ENCODE measurements at places on chromosomes 2 and 18. TPM values are rescaled to one million over a fixed set of nuclear protein-coding genes. Genes with fewer than 3 reads are reported as not detected.

DNA sequence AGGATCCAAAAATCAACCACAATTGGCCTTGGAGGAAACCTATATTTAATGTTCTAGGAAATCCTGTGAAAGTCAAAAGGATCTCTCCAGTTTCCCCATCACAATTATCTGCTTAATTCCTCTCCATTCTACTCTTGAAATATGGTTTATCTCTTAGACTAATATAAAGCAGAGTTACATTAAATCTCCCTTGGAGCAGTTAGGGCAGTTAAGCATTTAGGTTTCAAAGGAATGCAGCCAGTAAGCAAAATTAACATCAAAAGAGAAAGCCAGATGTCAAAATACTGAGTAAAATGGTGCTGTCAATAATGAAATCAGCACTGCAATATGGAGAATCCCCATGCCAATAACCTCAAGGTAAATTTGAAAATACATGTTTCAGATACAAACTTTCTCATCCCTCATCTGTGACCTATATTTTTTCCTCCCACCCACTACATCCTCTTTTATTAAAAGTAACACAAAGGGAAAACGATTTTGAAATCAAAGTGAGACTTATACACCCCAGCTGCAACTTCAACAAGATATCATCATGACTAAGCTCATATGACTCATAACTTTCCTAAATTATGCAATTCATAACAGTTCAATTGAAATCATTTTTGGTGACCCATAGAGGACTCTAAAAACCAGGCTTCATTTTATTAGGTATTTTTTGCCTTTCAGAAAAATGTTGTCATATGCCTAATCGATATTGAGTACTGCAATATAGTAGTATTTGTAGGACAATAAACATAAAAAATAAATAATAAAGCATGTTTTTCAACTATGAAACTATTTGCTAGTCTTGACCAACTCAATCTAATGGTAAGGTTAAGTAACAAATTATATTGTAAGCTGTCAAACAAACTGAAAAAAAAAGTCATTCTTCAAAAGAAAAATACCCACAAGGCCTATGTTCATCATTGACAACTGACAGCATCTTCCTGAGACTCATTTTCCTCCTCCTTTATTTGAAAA lies 3.1 kb downstream of the ADAM17 start:
- DNase-seq = peak; percentile 97

SCN2A gene
- total RNA-seq = under 0.01 TPM

NT5DC4 gene
- total RNA-seq = not detected

ATP5MC3 gene
- total RNA-seq = 76.1 TPM

GRCh38 chr18:26483633-26484032 lies 64.7 kb downstream of the KCTD1 start:
- DNase-seq = no peak

- DNase-seq = peak; percentile 53
Observed at GRCh38 chr2:72533765-72534164, 292.1 kb downstream of the EXOC6B start.

- no peak for DNase-seq
Observed at GRCh38 chr18:35662293-35663062, 80.9 kb downstream of the GALNT1 start.

- peak; percentile 28 for DNase-seq
Observed at GRCh38 chr2:159297042-159297707, 10.7 kb upstream of the WDSUB1 start.

DNA sequence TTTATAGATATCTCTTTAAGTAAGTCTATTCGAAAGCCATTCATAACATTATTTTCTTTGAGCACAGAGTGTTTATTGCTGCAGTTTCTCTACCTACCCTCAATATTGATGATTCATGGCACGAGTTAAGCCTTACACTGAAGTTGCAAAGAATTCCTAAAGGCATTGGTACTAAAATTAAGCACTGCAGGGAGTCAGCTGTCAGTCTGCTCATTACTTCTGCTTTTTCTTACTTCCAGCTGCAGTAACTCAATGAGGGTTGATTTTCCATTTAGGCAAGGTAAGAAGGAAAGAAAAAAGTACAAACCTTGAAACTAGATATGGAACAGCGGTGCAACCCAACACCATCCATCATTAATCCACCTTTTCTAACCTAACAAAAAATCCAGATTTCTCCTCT lies 65.2 kb downstream of the RNF152 start:
- no peak for DNase-seq

SATB2 gene
- 1.6 TPM for total RNA-seq

C2orf80 gene
- total RNA-seq = not detected

ANKRD29 gene
- 15.0 TPM for total RNA-seq

- DNase-seq = peak; percentile 25
Observed at GRCh38 chr2:119821266-119821665, 61.5 kb downstream of the PTPN4 start.

ITPRIPL1 gene
- 1.6 TPM for total RNA-seq

RTP5 gene
- total RNA-seq = not detected

- DNase-seq = peak; percentile 60
Observed at GRCh38 chr2:69026026-69026425, 13.0 kb downstream of the ANTXR1 start.

GRCh38 chr18:1102848-1103247 lies 198.2 kb downstream of the ADCYAP1 start:
- no peak for DNase-seq

ODC1 gene
- total RNA-seq = 715 TPM

GRCh38 chr2:132999421-132999820 lies 329.4 kb upstream of the LYPD1 start:
- no peak for DNase-seq

DNA sequence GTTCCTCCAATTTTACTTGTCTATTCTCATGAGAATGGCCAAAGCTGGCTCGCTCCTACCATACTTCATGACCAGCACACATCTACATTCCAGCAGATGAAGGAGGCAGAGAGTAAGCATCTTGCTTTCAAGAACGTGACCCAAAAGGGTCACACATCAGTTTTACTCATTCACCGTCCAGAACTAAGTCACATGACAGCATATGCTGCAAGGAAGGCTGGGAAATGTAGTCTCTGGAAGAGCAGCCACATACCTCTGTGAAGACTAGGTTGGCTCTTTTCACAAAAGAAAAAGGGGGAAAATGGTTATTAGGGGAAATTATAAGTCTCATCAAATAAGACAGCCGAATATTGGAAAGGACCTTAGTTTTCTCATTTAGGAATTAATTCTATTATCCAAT lies 835.3 kb downstream of the EPHA4 start:
- DNase-seq = peak; percentile 6

DNA sequence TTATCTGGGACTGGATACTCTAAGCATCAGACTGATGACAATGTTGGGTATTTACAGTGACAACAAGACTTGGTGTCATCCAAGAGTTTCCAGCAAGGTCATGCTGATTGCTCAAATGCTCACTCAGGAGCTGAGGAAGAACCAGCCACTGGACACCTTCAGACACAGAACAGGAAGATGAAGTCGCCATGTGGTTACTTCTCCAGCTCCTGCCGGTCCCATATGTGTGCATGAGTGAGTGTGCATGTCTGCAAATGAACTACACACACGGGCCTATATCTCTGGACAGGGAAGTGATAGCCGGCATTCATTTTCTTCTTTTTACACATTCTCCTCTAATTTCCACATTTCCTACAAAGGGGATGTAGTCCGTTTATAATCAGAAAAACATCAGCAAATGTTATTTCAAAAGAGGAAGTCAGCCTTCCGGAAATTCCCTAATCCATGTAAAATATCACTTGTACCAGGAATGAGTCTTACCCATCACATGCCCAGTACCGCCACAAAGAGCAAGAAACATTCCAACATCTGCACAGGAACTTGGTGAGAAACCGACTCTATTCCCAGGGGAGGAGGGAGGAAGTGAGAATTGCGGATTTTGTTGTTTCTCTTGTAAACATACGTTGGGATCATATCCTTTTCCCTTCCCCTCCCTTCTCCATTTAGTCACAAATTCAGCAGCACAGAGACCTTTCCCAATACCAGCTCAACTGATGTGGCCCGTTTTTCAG lies 10.8 kb downstream of the RFX8 start:
- no peak for DNase-seq

DNA sequence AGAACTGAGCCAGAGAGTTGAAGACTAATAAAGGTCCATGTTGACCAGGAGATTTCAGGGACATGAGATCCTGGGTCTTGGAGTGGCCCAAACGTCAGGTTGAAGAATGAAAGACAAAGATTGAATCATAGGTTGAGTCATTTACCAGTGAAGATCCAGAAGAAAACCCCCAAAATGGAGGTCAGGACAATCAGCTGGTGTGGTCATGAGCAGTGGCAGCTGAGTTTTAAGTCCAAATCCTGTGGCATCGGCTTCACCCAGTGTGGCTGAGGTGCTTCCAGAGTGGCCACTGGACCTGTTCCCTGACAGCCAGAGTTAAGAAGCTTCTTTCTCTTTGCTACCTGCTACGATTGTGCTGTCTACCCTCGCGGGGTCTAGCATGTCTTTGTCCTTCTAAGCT lies 234.0 kb downstream of the BCL2 start:
- no peak for DNase-seq

Measured in bronchial epithelial cell (primary cell).